Activated gamma-delta T cell (primary cell): ENCODE measurements at places on chromosomes 11 and 22.

GRCh38 chr11:209275-210121 is 2.0 kb downstream of the RIC8A start:
- DNase-seq, result no peak

- DNase-seq, result no peak
These were observed 84.1 kb downstream of the NXPE2 start for GRCh38 chr11:114762408-114762807.

- no peak for DNase-seq
These were observed 22.6 kb upstream of the PKNOX2 start for GRCh38 chr11:125141686-125142535.

DNA sequence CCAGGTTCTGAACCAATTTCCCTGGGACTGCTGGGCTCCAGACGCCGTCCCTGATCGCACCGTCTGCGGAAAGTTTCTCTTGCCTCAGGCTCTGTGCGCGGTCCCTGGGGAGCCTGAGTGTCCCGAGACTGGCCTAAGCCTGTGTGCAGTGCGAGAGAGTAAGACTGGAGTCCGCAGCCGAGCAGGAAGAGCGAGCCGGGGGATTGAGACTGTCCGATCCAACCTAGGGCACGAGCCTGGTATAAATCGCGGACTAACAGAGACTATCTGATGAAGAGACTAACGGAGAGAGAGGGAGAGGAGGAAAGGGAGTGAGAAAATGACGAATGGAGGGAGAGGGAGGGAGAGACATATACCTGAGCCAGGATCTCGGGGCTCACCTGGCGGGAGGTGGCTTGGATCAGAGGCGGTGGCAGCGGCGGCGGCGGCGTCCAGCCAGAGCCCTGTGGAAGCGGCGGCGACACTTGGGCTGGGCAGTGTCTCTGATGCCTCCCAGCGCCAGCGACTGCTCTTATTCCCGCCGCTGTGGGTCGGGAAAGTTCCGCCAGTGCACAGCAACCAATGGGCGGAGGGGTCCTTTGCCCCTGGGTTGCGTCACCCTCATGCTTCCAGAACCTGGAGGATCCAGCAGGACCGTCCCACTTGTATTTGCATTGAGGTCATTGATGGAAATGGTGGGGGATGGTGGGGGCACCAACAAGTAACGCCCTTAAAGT is at the start of gene CALCA:
Gene CALCA, minus strand, starts transcription at position 487 of the 716 bp plus-strand sequence. CDS start 1,159 bp downstream, outside the sequence.
- no peak for DNase-seq

DNA sequence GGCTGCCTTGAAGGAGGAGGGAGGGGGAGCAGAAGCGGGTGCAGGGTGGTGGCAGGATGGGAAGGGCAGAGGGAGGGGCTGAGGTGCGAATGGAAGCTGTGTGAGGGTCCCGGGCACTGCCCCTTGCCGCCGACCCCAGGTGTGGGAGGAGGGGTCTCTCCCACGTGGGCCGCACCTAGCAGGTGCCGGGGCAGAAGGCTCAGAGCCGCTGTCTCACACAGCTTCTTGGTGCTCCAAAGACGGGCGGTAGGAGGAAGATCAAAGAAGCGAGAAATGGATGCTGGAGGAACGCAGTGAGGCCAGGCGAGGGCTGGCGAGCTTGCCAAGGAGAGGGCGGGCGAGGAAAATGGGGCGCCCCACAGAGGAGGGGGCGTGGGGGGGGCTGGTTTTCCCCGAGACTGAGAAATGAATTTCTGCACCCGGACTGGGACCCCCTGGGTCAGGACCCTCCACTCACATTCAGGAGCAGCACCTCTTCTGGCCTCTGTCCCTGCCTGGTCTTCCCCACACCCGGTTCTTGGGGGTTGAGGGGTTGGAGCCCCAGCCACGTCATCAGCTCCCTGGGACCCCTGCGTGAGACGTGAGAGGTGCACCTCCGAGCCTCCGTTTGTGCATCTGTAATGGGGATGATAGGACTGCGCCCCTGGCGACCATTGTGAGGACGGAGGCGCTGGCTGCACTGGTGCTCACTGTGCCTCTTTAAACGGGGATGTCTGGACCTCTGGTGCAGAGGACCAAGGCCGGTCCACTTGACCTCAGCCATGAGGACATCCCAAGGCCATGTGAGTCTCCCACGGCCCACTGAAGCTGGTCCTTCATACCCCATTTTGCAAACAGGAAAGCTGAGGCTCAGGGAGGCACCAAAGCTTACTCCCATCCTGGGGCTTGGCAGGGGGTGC is 16.8 kb downstream of the LSP1 start:
- DNase-seq, result no peak

GRCh38 chr22:37425800-37426705 is 1.2 kb downstream of the ELFN2 start:
- DNase-seq, result no peak

- no peak for DNase-seq
These were observed 7.1 kb upstream of the ADORA2A start for GRCh38 chr22:24420072-24420976.

DNA sequence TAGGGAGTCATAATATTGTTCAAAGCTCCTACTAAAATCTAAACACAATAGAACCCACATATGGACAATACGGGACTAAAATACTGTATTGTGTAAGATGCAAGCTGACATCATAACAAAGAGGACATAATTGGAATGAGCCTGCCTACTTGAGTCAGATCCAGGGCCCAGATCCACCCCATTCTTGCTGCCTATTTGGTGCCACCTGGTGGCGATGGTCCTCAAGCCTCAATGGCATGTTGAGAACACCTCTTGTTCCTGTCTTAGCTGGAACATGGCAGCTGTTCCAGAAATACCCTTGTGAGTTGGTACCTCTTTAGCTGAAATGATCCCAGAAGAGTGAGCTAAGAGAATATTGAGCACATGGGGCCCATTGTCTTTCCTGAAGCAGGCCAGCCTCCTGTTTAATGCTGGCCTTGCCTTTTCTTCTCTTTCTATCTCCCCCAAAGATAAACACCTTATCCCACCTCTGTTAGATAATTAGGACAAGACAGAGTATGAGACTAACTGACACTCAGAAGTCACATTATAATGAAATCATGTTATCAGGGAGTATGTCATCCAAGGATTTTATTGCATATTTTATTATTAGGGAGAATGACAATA is 680.9 kb upstream of the ANO5 start:
- no peak for DNase-seq

DNA sequence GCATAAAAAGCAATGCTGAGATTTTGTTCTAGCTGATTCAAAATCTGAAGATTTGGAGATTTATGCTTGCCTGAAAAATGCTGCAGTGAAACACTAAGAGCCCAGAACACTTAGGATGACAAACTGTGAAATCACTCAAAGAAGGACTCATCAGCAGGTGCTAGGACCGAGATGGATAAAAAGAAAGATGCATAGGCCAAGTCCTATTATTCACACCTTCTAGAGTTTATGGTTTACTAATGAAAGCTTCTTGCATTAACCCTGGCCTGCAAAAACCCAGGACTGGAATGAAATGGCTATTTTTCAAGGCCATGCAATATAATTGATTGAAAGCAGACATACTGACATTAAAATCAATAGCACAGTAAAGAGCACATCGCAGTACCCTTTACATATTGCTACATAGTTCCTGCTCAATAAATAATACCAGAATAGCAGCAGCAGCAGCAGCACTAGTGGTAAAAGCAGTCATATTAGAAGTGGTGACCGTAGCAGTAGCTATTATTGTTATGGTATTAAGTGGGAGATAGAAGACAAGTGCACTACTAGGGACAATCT is 161.7 kb downstream of the RAB38 start:
- DNase-seq, result no peak

- no peak for DNase-seq
These were observed 29.7 kb downstream of the LRP4 start for GRCh38 chr11:46888636-46889035.

DNA sequence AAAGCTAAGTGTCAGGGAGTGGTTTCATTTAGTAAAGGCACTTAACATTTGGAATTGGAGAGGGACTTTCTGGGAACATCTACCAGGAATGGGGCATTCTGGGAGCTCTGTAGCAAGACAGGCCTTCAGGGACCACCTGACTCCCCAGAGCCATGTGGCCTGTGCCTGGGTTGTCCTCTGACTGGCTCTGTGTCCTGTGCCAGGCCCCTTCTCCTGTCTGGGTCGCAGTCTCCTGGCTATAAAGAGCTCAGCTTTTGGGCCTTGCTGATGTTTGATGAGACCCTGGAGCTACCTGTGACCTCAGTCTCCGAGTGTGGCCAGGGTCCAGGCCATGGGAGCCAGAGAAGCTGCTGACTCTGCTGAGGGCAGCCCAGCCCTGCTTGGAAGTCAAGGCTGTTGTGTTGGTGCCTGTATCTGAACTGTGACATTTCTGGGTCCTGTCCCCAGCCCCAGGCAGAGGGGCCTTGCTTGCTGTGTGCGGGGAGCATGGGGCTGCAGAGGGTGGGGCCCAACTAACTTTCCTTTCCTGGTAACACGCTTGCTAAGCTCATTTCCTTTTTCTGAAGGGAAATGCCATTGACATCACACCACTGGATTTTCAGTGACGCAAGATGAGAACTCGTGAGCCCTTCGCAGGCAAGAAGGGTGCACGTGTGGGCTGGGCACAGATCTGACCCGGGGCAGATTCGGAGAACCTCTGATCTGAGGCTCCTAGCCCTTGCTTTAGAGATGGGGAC is 41.3 kb downstream of the LRRC32 start:
- DNase-seq, result no peak

DNA sequence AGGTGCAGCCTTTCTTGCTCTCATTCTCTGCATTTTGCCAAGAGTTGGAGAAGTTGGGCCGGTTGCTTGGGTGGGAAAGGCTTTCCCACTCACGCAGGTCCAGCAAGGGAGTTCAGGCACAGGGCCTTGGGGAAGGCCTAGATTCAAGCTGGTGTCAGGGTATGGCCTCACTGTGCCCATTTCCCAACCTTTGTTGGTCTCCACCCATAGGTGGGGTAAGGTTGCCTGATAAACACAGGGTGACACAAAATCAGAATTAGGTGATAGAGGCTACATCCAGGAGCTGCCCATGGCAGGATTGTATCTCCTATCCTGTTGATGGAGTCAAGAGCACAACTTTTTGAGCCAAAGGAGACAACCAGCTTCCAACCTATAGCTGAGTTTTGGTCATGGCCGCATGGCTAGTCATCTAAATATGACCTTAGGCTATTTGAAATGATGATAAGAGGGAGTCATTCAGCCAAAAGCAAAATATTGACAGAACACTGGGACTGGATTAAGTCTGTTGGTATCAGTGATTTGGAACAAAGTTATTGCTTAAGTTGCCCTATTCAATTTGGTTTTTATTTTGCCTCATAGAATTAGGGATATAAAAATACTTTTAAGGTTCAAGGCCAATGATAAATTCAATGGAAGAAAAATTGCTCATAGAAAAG is 20.9 kb downstream of the CAT start:
- DNase-seq, result no peak

GRCh38 chr11:121556937-121557336 is 104.2 kb upstream of the SORL1-AS1 start:
- no peak for DNase-seq

DNA sequence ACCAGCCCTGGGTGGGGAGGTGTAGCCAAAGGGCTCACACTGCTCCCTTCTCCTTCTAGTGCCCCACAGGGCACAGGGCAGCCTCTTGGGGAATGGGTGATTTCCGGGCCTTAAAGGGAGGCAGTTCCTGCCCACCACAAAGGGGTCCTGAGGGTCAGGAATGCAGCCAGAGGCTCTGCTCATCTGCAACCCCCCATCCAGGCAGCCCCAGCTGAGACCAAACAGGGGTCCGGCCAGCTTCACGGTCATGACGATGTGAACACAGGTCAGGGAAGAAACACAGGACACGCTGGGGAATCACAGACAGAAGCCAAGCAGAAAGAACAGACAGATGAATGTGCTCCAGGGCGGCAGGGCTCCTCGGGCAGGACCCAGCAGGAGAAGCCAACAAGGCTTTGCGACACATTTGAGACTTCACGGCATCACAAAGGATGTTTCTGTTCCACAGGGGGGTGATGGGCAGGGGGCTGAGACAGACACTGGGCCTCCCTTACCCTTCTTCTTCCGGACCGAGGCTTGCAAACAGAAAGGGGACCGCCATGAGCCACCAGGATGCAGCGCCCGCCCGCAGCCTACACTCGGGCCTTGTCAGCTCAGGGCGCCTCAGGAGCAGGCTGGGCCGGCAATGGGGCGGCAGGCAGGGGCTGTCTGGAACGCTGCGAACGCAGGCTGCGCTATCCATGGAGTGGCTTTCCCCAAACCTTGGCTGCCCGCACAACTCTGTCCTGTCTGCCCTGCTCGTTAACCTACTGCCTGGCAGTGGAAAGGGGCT is 101.9 kb downstream of the CTTN start:
- no peak for DNase-seq

DNA sequence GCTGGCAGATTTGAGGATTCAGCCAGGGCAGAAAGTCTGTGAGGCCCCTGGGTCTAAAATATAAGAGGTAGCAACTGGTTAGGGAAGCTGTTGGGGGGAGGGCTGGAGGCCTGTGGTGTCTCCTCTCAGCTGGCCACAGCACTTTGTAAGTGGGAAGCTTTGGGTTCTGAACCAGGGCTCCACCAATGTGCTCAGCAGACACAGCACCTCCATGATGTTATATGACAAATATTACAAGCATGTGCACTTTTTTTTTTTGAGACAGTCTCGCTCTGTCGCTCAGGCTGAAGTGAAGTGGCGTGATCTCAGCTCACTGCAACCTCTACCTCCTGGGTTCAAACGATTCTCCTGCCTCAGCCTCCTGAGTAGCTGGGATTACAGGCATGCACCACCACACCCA is 8.0 kb downstream of the ARHGAP1 start:
- no peak for DNase-seq

DNA sequence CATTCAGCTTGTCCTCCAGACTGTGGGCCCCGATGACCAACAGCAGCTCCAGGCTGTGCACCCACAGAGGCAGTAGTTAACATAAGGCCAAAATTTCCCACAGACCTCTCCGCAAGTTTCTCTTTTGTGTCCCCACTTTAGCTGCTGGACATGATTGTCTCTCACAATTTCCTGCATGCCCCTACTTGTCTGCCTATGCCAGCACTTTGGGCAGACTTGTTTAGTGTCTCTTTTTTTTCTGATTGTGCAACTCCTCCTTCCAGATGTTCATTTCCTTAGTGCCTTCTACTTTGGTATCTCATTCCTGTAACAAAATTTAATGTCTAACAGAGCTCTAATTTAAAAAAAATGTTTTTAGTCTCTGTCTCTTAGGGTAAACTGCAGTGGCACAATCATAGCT is 23.8 kb upstream of the SCN3B start:
- DNase-seq, result no peak

GRCh38 chr11:120105576-120105975 is 32.3 kb downstream of the TRIM29 start:
- DNase-seq, result no peak

DNA sequence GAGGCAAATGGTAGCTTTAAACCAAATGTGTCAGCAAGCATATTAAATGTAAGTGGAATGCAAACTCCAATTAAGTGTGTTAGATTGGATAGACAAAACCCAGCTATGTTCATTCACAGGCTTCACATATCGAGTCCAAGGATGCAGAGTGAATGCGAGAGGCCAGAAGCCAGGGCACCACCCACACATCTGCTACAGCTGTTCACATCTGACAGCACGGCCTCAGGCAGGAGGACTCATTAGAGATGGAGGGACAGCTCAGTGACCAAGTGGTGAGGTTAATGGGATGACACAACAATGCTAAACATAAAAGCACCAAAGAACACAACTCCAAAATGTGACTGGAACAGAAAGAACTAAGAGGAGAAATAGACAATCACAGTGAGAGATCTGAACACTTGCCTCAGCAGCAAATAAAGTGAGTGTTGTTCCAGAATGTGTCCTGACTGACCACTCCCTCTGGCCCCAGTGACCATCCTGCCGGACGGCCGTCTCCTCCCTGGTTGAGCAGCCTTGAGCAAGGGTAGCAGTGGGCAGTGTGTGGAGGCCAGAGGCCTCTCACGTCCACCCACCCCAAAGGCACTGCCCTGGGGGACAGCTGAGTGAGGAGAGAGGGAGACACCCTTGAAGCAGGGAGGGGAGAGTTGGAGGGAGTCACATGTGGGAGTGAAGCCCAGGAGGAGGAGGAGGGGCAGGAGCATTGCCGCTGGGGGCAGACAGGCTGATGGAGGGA is 23.8 kb downstream of the ALG12 start:
- no peak for DNase-seq
